ENCODE measurements at places on chromosomes 5 and 9. TPM values are rescaled to one million over a fixed set of nuclear protein-coding genes. Genes with fewer than 3 reads are reported as not detected.

- no peak for DNase-seq
Measured at GRCh38 chr9:75365196-75365595, 276.9 kb downstream of the OSTF1 start.

DNA sequence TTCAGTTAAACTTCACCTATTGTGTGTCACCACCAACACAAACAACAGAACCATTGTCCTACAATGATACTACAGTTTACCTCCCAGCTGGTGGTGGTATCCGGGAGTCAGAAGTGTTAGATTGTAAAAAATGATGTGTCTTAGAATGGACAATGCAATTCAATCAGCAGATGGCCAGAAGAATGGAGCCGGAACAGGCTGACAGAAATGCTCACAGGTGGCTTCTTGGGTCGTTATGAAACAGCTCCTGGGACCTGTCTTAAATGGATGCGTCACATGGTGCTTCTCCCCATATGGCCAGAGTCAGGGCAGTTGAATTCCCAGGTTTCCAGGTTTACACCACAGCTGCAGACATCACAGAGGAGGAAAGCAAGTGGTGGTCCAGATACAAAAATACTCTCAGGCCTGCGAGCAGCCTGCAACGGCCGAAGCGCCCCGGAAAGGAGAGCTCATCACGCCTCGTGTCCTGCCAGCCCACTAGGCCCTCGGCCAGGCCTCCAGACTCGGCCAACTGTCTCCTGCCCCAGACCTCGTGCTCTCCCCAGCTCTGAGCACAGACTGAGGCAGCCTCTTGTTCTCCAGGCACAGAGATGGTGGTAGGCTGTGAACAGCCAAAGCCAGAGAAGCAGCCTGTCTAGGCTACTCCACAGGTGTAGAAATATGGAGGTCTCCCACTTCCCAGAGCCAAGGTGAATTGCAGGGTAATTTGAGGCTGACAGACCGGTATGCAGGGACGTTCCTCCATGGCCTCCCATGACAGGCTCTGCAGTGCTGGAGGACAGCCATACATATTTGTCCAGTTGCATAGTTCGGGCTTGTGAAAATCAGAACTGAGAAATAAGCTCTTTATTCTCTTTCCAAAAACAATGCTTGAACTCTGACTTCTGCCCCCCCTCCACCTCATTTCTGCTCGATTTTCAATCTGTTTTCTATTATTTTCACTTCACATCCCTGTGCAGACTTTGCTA lies 98.5 kb upstream of the SPATA31C2 start:
- DNase-seq, result no peak

DNA sequence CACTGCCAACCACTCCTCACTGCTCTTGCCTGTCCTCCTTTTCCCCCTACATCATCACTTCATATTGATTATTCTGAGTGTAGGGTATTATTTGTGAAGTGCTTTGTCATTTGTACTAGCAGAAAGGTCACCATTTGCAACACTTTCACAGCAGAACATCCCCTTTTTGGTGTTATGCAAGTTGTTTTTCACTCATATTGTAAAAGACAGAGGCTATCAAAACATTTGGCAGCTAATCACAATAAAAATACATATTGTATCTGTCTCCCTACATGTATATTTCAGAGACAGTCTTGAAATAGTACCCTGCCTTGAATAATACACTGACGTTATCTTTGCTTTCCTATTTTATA lies 82.3 kb downstream of the ANXA1 start:
- DNase-seq, result no peak

- DNase-seq, result no peak
Measured at GRCh38 chr9:33932078-33932807, 115.3 kb downstream of the UBE2R2 start.

DNA sequence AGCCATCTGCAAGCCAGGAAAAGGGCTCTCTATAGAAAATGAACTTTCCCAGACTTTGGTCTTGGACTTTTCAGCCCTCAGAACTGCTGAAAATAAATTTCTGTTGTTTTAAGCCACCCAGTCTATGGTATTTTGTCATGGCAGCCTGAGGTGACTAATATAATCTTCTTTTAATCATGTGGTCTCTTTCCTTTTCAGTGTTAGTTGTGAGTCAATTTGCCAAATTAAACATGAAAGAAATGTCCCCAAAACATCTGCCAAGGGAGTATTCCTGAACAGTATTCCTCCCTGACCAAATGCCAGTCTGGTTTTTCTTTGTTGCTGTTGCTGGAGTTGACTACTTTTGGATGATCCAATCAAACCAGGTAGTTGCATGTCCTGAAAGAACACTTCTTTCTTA lies 4.7 kb upstream of the YTHDC2 start:
- DNase-seq, result no peak

DNA sequence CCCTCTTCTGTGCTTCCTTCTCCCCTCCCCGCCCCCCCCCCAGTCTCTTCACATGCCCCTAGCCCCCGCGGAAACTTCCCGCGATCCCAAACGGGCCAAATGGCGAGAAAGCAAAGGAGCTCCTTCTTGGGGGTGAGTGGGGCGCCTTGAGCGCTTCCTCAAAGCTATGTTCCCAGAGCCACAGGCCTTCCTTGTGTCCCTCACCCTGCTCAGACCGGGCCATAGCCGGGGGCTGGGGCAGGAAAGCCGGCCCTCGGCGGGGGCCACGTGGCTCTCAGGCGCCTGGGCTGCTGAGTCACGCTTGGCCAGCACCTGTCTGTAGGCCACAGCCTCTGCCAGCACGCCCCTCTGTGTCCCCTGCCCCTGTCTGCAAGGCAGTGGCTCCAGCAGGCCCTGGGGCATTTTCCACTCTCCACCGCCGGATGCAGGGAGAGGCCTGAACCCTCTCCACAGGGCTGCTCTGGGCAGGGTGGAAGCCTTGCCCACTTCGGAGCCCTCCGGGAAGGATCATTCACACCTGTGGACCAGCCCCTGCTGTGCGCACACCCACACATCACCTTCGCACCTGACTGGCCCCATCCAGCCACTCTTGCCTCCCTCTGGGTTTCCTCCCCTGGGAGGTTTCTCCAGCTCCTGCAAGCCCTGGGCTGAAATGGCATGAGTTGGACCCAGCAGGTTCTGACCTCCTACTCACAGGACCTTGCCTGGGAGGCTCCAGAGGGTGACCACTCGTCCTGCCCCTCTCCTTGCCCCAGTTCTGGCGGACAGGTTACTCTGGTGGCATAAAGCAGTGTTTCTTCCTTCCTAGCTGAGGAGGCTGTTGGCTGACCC lies 1.2 kb upstream of the SQSTM1 start:
- DNase-seq, result peak; percentile 56

DNA sequence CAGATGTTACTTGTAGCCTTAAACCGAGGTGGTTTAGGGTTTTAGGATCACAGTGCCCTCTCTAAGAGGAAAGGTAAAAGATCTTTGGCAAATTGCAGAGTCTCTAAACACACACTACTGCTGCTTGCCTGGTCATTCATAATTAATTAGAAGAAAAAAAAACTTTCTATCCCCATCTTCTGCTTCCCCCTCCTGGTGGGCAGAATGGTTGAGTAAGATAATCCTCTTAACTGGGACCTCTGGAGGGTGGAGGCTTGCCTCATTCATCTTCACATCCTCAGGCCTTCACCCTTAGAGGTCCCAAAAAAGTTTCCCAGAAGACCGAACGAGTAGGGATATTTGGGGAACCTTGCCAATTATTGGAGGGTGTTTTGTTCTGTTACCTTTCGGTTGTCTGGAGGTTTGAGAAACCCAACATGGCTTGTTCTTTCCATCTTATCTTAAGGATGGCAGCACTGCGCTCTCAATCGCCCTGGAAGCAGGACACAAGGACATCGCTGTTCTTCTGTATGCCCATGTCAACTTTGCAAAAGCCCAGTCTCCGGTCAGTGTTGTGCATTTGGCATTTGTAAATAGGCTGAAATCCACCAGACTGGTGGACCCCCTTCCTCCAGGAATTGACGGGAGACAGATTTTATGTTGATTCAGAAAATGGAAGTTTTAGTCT lies 97.3 kb upstream of the DMRT1 start:
- DNase-seq, result no peak

- no peak for DNase-seq
Measured at GRCh38 chr5:74608736-74609601, 31.6 kb downstream of the ENC1 start.

DNA sequence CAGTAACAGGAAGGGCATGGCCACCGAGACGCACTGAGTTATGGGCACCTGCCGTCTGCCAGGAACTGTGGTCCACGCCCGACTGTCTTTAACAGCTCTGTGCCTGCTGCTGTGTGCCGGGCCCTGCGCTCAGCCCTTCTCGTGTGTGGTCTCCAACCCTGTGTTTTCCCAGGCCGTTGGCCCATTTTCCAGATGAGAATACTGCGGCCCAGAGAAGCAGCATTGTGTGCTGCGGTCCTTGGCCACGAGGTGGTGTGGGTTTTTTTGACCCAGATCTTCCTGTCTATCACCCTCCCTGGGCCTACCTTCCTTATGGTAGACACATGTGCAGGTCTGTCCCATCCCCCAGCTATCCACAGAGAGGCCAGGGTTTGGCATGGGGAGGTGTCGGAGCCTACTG lies 47.0 kb downstream of the RXRA start:
- DNase-seq, result no peak

DNA sequence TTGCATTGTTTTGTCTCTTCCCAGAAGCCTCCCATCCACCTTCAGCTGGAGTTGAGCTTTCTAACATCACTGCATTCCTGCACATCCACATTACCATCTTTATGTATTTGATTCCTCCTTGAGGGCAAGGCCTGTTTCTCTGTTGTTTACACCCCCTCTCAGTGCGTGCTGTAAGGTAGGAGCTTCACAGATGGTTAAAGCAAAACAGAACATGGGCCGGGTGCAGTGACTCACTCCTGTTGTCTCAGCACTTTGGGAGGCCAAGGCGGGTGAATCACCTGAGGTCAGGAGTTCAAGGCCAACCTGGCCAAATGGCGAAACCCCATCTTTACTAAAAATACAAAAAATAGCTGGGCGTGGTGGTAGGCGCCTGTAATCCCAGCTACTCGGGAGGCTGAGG lies 110.9 kb downstream of the KCNIP1 start:
- no peak for DNase-seq

PCDHB7 gene
- total RNA-seq, result 1.1 TPM

NMUR2 gene
- not detected for total RNA-seq

PTCD2 gene
- total RNA-seq, result 8.3 TPM
